ENCODE measurements at places on chromosomes 2 and 18.

DNA sequence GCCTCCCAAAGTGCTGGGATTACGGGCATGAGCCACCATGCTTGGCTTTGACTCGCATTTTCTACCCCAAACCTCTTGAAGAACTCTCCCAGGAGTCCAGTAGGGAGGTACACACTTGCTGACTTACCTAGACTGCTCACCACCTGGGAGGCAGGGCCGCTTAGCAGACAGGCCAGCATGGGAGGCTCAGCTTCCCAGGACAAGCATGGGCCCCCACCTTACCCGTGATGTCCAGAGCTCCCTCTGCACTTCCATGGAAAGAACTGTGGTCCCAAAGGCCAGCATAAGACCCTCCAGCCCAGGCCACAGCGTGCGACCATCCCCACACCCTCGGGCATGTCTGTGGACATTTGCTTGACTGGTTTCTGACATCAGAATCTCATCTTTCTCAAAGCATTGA lies 36.8 kb downstream of the ST8SIA5 start:
- DNase-seq, result no peak

- DNase-seq, result no peak
Observed at GRCh38 chr2:64657411-64657810, 3.7 kb upstream of the SERTAD2 start.

GRCh38 chr2:7281231-7282201 lies 364.3 kb downstream of the RNF144A start:
- DNase-seq, result no peak

DNA sequence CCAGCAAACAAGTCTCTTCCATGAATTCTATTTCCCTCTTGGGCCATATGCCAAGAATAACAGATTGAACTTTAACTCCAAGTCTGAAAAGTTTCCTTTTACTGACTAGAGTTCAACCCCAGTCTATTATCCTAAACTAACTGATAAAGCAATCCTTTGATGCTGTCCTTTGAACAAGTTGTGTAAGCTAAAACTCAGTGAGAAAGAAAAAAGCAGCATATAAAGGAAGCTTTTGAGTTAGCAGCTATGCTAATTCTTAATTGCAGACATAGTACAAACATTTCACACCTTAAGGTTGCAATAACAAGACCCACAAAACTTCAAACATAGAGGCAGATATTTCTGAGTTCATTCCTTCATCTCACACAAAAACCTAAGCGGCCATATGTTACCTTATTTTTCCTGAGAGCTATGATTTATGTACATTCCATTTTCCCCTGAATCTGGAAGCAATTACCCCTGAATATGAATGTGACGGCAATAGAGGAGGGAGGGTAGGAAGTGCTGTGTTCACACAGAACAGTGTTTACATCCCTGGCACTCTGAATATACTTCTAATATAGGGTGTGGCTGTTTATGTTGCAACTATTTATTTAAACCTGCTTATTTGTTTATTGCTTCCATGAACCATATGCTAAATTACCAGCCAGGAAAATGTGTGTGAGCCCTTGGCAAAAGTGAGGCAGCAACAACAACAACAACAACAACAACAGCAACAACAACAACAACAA lies 180.6 kb downstream of the IRS1 start:
- peak; percentile 85 for DNase-seq

DNA sequence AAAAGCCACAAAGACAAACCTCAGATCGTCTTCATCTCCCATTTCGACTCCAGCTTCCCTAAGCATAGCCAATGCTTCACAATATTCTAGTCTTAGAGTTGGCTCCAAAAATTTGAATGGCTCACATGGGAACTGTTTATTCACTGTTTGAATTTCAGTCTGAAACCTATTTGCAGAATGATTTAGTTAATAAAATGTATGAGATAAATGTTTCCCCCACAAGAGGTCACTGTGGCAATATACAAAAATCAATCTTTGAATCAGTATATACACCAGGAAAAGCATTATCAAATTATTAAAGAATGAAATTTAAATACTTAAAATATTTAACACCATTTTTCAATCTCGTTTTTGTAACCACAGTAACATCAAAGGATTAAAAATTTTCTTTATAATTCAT lies 40.0 kb upstream of the MCM6 start:
- peak; percentile 52 for DNase-seq

- DNase-seq, result no peak
Observed at GRCh38 chr2:221189431-221190067, 382.6 kb downstream of the EPHA4 start.

- DNase-seq, result no peak
Observed at GRCh38 chr2:40325116-40325515, 126.8 kb downstream of the SLC8A1 start.

GRCh38 chr2:75559680-75560021 lies 1.1 kb downstream of the EVA1A start:
- no peak for DNase-seq

DNA sequence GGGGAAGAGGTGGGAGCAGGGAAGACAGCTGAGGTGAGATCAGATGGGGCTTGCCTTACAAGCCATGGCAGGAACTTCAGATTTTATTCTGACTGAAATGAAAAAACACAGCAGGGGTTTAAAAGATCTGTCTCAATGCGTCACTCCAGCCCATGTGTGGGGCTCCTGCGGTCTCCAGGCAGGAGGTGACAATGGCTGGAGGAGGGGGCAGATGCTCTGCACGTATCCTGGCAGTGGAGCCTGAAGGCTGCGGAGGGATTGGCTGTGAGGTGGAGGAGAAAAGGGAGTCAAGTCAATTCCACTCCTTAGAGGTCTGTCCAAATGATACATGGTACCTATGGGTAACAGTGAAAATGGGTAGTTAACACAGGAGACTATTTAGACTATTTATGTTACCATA lies 40.5 kb upstream of the KIDINS220 start:
- no peak for DNase-seq

DNA sequence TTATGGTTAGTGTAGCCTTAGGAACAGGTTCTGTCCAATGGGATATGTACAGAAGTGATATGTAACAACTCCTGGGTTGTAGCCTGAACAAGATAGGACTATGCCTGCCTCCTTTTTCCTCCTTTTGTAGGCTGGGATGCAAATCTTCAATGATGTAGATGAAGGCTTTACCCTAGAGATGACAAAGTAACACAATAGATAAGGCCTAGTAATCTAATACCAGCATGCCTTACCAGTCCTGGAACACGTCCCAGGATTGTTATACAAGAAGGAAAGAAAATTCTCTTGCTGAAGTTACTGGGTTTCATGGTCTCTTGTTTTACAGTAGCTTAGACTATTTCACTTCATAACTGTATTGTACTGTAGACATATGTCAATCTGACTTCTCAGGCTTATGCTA lies 192.1 kb downstream of the OTX1 start:
- no peak for DNase-seq

- DNase-seq, result peak; percentile 20
Observed at GRCh38 chr2:230453006-230453405, 37.0 kb downstream of the SP100 start.

GRCh38 chr2:190181123-190181669 lies 118.7 kb upstream of the MSTN start:
- peak; percentile 42 for DNase-seq

- no peak for DNase-seq
Observed at GRCh38 chr2:53941749-53942148, 29.0 kb downstream of the PSME4 start.

- peak; percentile 46 for DNase-seq
Observed at GRCh38 chr2:126527836-126528490, 128.0 kb upstream of the GYPC start.

- peak; percentile 20 for DNase-seq
Observed at GRCh38 chr2:19736191-19736831, 165.5 kb downstream of the TTC32 start.

GRCh38 chr2:113831161-113831560 lies 58.7 kb upstream of the ACTR3 start:
- DNase-seq, result peak; percentile 60

DNA sequence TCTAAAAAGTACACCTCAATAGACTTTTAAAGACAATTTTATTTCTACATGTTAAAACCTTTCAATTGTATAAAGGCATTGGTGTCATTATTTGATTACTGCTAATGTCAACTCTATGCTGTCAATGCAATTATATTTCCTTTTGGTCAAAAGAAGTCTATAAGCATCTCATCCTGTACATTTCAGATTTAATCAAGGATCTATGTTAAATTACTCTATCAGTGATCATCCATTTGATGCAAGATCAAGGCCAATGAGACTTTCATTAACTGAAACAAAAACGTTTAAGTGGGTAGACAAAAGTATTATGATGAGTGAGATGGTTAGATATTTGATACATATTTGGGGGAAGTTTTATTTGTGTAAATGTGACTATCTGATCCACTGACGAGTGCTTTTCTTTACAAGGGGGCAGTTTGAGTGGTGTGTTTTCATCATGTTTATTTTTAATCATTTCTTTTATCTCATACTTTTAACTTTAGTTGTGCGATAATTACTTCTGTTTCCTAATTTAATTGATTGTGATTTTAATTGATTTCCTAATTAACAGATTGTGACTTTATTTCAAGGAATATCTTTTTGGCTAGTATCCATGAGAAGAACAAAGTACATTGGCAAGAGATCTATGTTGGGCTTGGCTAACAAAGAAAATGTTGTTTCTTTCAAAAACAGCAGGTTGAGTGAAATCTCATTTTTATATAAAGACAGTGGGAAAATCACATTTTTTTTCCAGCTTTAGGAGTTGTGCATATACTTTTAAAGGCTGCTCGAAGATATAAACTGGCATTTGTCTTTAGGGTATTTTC lies 1.1 kb downstream of the ARHGAP28 start:
- no peak for DNase-seq

GRCh38 chr2:232493701-232494474 lies 6.3 kb upstream of the ECEL1 start:
- DNase-seq, result no peak

DNA sequence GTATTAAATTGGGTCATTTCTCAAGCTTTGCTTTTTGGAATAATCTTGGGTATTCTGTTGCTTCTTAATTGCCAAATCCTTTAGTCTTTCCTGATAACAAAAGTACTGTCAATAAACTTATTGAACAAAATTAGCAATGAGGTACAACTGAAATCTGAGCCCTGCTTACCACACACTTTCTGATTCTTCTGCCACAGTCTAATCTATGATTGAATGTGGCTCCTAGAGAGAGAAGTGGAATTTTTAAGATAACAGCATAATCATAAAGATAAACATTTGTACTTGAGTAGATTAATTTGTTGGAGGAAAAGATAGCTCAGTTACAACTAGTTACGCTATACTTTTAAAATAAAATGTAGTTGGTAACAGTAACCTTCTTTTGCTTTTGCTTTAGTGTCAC lies 354.8 kb downstream of the CELF4 start:
- no peak for DNase-seq

DNA sequence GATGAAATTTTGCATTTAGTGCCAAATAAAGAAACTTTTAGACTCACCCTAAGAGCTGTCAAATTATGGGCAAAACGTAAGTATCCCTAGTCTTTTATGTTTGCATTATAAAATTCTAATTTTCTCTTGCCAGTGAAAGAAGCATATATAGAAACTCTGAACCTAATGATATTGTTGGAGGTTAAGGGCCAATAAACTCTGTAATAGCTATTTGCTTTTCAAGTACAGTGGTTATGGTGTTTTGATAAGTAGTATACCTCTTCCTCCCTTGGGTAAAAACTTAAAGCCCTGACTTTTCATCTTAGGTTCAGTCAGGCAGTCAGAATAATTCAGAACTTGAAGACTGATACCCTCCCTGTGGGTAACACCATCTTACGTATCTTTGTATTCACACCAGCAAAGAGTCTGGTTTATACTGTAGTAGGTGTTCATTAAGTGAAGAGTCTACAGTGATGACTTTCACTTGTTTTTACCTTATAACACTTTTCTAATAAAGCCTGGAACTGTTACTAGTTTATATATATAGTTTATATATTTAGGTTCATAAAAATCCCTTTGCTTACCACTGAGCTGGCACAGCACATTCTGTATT lies 19.1 kb downstream of the PAPOLG start:
- no peak for DNase-seq

- DNase-seq, result no peak
Observed at GRCh38 chr2:58483307-58483706, 242.2 kb upstream of the FANCL start.
